ENCODE measurements at places on chromosomes 4 and X.
A peak's percentile ranks its signal among the peaks of the same experiment; 100 is the strongest.

DNA sequence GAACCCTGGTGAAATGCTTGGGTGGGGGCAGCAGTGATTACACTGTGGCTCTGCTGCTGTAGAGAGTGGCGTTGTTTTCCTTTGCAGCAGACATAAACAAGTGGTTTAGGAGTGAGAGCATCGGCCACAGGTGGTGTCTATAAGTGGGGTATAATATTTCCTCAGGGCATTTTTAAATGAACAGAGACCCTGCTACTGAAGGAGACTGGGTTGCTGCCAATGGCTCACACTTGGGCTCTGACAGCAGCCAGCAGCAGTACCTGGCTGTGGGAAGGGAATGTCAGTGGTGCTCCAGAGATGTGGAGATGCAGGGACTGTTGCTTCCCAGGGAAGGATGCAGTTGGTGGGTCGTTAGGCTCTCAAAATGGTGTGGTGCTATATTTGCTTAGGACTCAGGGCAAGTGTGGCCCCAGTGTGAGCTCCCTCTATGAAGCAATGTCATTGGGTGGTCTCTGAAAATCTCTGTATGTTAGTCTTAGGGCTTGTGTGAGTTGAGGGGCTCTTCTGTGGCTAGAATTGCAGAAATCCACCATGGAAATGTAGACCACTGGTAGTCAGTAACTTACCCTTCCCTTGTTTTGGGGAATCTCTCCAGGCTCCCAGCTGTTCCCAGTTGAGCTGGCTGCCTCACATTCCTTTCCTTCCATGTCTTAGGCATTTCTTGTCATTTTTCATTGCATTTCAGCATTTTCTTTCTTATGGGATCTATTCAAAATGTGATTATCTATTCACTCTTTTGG lies 1023.0 kb upstream of the GRID2 start:
- DNase-seq = no peak

- no peak for DNase-seq
Observed at GRCh38 chr4:184689681-184690080, 40.1 kb downstream of the PRIMPOL start.

- no peak for DNase-seq
Observed at GRCh38 chr4:76800902-76801301, 97.0 kb downstream of the SOWAHB start.

DNA sequence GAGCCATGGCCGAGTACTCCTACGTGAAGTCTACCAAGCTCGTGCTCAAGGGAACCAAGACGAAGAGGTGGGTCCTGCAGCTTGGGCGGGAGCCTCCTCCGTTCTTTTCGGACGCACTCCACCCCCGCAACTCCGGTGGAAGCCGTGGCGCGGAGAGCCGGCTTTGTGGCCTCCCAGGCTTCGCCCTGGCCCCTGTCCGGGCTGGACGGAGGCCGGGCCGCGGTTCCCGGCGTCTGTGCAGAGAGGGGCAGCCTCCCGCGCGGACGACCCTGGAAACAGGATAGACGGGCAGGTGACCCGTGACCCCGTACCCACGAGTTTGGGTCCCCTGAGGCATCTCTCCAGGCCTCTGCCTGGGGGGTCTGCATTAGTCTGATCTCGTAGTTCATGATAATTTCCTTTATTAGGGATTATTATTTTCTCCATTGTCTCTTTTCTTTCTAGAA lies 356 bp downstream of the FRG1 start:
- no peak for DNase-seq

DNA sequence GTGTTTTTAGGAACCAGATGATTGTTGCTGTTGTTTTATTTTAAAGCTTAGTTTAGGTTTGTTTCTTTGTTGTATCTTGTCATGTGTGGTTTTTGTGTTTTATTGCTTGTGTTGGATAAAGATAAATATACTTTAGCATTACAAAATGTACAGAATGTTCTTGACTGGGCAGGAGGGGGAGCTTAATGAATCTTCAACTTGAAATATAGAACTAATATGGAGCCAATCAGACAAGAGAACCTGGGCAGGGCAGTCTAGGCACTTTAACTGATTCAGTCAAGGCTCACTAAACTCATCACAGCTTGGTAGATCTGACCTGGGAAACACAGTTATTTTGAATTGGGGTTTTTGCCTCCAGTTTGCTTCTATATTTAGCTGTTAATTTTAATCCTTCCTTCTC lies 304.2 kb downstream of the ARHGAP24 start:
- no peak for DNase-seq

DNA sequence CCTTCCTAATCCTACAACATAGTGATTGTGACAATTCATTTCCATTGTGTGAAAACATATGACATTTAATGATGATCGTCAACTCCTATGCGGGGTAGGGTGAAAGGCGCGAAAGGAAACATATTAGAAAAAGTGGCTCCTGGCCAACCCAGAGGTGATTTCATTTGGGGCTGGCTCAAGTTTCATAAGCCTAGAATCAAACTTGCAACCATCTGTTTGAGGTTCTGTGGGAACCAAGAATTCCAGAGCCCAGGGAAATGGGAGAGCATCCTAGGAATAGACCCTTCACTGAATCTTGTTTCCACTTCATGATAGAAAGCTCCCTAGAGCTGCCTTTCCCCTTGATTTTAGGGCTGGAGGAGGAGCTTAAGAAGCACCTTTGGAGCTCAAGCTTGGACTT lies 101.3 kb upstream of the EGFL6 start:
- DNase-seq = no peak

GRCh38 chr4:165656829-165657490 lies 216.1 kb upstream of the TLL1 start:
- DNase-seq = no peak

- DNase-seq = no peak
Observed at GRCh38 chr4:27081675-27082586, 221.3 kb downstream of the STIM2 start.

GRCh38 chrX:1368385-1368698 lies 23.6 kb downstream of the SLC25A6 start:
- DNase-seq = no peak

- no peak for DNase-seq
Observed at GRCh38 chr4:40918330-40918729, 168.6 kb downstream of the NSUN7 start.

DNA sequence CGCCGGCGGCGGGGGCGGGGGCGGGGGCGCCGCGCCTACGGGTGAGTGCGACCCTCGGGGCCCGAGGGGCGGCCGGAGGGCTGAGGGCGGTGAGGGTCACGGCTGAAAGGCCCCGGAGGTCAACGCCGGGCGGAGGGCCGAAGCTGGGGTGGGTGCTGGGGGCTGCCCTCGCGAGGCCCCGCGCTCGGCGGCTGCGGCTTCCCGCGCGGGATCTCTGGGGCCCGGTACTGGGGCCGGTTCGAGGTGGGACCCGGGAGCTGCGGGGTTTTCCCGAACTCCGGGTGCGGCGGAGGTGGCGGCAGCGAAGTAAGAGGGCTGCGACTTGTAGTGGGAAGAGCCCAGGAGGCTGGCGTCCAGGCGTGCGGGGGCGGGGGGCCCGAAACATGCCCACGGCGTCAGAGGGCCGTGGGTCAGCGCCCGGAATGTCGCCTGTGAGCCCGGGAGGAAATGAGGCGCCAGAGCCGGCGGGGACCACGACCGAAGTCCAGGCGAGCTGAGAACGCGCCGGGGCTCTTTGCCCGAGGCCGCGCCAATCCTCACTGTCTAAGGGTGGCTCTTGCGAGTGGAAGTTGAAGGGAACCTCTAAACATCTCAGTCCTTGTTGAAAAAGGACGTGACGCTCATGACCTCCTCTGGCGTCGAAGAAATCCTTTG lies 407 bp downstream of the IL13RA1 start:
- peak; percentile 0 for DNase-seq

DNA sequence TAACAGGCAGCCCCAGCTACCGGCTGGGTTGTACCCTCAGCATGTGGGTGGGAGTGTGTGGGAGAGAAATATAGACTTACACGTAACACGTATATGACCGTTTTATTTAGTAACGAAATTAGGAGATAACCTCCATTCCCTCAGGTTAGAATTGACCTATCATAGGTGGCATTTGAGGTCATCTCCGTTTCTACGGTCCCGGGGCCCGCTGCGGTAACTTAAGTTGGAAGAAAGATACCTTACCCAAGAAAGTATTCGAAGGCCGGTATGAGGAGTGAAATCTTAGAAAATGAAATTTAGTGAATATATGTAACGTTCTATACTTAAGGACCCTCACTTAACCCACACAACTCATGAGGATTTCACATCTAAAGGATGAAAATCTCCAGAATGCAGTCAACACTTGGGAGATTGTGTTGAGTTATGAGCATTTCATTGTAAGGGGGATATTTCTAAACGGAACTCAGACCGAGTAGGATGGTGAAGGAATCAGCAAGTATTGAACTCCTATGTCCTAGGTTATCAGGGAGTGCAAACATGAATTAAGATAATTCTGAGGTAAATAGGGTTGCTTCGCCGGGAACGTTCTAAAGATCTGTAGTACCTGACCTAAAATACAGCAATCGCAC lies 891 bp downstream of the CISD2 start:
- DNase-seq = no peak

- DNase-seq = peak; percentile 0
Observed at GRCh38 chrX:100687128-100687527, 43.1 kb downstream of the SRPX2 start.

- no peak for DNase-seq
Observed at GRCh38 chr4:133799717-133800315, 401.8 kb downstream of the PABPC4L start.

GRCh38 chr4:66300336-66300934 lies 630.1 kb upstream of the EPHA5 start:
- no peak for DNase-seq

DNA sequence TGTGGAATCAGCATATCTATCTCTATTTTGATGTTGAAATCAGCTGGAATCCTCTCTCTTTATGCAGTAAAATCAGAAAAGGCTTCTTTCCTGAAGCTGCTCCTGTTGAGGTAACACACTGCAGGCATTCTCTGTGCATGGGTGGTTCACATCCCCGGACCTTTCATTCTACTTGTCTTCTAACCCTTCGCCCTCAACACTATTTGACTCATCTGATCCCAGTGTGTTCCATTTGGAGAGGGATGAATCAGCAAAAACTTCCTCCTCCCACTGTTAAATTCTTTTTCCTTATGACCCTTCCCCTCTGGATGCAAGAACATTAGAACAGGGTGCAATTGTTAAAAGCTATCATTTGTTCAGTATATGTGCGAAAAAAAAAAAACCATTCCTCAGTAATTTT lies 67.4 kb downstream of the RNF150 start:
- DNase-seq = no peak

DNA sequence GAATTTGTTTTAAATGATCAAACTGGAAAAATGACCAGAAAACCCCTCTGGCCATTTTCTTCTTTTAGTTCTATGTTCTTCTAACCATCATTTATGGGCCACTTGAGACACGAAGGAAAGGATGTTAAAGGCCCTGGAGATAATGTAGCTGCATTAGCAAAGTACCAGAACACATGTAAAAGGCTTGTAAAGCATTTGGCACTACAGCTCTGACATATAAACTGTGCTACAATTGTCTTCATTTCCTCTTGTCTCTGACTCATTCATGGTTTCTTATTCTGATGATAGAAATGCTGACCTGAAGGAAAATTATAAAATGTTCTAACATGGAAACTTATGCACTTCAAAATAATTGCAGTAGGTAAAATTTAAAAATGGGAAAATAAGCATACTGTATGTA lies 388.7 kb downstream of the FAT4 start:
- DNase-seq = no peak

DNA sequence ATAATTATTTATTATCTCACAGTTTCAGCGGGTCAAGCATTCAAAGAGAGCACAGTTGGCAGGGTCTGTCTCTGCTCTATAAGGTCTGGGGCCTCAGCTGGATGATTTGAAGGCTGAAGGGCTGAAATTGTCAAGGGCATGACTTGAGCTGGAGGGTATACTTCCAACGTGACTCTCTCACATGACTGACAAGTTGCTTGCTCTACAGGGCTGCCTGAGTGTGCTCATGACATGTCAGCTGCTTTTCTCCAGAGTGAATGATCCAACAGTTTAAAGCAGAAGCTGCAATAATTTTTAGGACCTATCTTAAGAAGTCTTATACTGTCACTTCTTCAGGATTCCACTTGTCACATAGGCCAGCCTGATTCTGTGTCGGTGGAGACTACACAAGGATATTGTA lies 51.2 kb downstream of the TIGD2 start:
- DNase-seq = no peak

- no peak for DNase-seq
Observed at GRCh38 chr4:1477045-1477840, 71.0 kb upstream of the NKX1-1 start.

DNA sequence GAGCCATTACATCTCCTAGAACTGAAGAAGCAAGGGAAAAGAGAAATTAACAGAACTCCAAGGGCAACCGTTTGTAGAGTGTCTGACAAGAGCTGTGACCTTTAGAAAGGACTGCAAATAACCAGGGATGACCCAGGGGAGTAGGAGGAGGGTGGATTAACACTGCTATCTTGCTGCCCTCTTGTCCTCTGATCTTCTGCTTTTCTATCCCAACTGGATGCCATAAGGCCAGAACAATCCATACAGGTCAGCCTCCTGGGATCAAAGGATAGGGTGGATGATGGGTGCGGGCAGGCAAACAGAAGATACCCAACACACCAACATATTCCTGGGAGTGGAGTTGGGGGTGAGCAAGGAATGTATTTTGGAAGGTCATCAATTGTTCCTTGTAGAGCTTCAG lies 19.8 kb upstream of the PDE5A start:
- DNase-seq = no peak

DNA sequence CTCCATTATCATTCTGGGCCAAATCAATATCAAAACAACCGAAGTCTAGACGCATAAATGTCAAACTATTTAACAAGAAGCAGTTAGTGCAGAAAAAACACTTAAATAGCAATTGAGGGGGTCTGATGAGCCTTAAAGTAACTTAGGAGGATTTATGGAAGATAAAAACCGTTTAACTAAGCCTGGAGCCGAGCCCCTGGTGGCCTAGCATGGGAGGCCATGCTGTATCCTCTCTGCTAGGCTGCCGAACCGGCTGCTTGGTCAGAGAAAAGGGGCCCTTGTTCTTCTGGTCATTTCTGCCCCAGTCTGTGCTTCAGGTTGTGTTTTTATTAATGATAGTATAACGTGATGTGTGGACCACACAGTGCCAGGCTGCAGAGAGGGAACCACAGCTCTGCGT lies 72.4 kb downstream of the CPZ start:
- no peak for DNase-seq

DNA sequence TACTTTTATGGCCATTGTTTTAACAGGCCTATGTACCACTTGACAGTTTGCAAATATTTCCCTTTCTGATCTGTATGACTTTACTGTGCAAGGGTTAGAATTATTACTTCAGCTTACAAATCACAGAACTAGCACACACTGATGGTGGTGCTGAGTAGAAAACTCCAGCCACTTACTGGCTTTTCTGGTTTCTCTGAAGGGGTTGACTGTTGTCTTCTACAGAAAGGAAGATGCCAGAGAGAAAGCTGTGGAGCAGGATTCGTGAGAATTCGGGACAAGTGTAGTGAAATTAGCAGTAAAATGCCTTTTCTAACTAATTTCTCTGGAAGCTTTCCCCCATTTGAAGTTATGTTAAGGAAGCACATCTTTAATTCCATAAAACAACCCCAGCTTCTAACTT lies 46.6 kb upstream of the GK2 start:
- DNase-seq = no peak
